Mesenchymal stem cell (in vitro differentiated cells and primary cell): ENCODE measurements at places on chromosomes 2 and 18.
A peak's percentile ranks its signal among the peaks of the same experiment; 100 is the strongest.

- no peaks in the 10 kb centered on the region for H3K36me3 ChIP-seq
- no peak overlapping the region for H3K4me3 ChIP-seq
- DNase-seq, result no peak
- H3K27ac ChIP-seq, result no peak overlapping the region
- H3K27me3 ChIP-seq, result peaks cover 14% of the 10 kb centered on the region
Measured at GRCh38 chr2:120368086-120368485, 22.1 kb downstream of the INHBB start.

- no peak overlapping the region for H3K4me3 ChIP-seq
- H3K27me3 ChIP-seq, result no peaks in the 10 kb centered on the region
- no peak overlapping the region for H3K27ac ChIP-seq
- no peak for DNase-seq
- no peaks in the 10 kb centered on the region for H3K4me1 ChIP-seq
- H3K36me3 ChIP-seq, result no peaks in the 10 kb centered on the region
Measured at GRCh38 chr2:123528996-123529707, 495.9 kb upstream of the CNTNAP5 start.

GRCh38 chr2:112737542-112738232 is 16.9 kb downstream of the NT5DC4 start:
- H3K4me3 ChIP-seq, result no peak overlapping the region
- peaks cover 3% of the 10 kb centered on the region for H3K36me3 ChIP-seq
- no peaks in the 10 kb centered on the region for H3K27me3 ChIP-seq
- no peak for DNase-seq

- H3K27ac ChIP-seq, result no peak overlapping the region
- DNase-seq, result peak; percentile 74
- peaks cover 13% of the 10 kb centered on the region for H3K36me3 ChIP-seq
- H3K27me3 ChIP-seq, result no peaks in the 10 kb centered on the region
- H3K4me3 ChIP-seq, result no peak overlapping the region
Measured at GRCh38 chr2:96241900-96242611, 23.7 kb downstream of the TMEM127 start.

GRCh38 chr2:101509499-101510284 is 34.8 kb upstream of the RFX8 start:
- no peaks in the 10 kb centered on the region for H3K27me3 ChIP-seq
- H3K27ac ChIP-seq, result no peak overlapping the region
- no peaks in the 10 kb centered on the region for H3K36me3 ChIP-seq
- no peaks in the 10 kb centered on the region for H3K4me1 ChIP-seq
- peak overlapping the region; percentile 1 for H3K4me3 ChIP-seq
- no peak for DNase-seq

DNA sequence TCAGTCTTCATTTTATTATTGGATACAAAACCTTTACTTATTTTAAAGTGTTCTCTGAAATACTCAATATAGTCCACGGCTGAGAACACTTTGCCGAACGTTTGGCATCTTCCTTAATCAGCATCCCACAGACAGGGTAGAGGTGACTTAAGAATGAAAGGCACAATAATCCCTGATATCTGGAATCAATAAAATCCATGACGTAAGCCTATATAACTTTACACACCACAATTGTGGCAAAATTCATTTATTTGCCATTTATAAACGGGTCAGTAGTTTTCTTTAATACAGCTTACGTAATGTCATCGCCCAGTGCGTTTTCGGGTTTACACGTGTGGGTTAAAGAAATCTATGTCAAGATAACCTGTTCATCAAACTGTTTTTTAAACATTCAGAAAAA is 1.3 kb downstream of the MGAT4A start:
- no peaks in the 10 kb centered on the region for H3K36me3 ChIP-seq
- peaks cover 52% of the 10 kb centered on the region for H3K27me3 ChIP-seq
- H3K4me3 ChIP-seq, result no peak overlapping the region
- H3K4me1 ChIP-seq, result peaks cover 11% of the 10 kb centered on the region
- H3K27ac ChIP-seq, result no peak overlapping the region

DNA sequence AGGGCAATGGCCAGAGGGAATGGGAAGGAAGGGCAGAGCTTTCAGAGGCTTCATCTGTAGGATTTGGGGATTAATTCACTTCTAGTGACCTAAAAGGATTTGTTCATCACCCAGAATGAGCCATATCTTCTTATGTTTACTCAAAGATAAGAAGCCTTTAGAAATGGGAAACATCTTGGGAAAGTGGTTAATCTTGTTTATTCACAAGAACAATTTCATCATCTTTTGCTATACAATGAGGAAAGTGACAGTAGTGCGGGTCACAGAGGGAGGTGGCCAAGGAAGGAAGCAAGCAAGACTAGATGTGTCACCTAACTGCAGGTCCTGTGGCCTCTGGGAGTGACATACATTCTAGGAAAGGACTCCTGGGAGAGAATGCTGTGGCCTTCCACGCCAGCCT is 140.4 kb upstream of the ALPP start:
- peaks cover 3% of the 10 kb centered on the region for H3K4me1 ChIP-seq
- no peak overlapping the region for H3K27ac ChIP-seq
- no peaks in the 10 kb centered on the region for H3K27me3 ChIP-seq

- H3K27me3 ChIP-seq, result no peaks in the 10 kb centered on the region
- no peak for DNase-seq
- H3K27ac ChIP-seq, result peak overlapping the region; percentile 94
- peaks cover 43% of the 10 kb centered on the region for H3K4me1 ChIP-seq
Measured at GRCh38 chr18:77100751-77101355, 31.7 kb downstream of the MBP start.

- no peak overlapping the region for H3K4me3 ChIP-seq
- peaks cover 10% of the 10 kb centered on the region for H3K4me1 ChIP-seq
- H3K27ac ChIP-seq, result no peak overlapping the region
- no peaks in the 10 kb centered on the region for H3K27me3 ChIP-seq
- peak; percentile 86 for DNase-seq
- H3K36me3 ChIP-seq, result no peaks in the 10 kb centered on the region
Measured at GRCh38 chr2:159118115-159118858, 149.8 kb downstream of the TANC1 start.

- H3K27ac ChIP-seq, result no peak overlapping the region
- no peak for DNase-seq
- H3K36me3 ChIP-seq, result no peaks in the 10 kb centered on the region
- peaks cover 21% of the 10 kb centered on the region for H3K4me1 ChIP-seq
- no peaks in the 10 kb centered on the region for H3K27me3 ChIP-seq
- no peak overlapping the region for H3K4me3 ChIP-seq
Measured at GRCh38 chr2:28327581-28327955, 65.1 kb upstream of the FOSL2 start.

DNA sequence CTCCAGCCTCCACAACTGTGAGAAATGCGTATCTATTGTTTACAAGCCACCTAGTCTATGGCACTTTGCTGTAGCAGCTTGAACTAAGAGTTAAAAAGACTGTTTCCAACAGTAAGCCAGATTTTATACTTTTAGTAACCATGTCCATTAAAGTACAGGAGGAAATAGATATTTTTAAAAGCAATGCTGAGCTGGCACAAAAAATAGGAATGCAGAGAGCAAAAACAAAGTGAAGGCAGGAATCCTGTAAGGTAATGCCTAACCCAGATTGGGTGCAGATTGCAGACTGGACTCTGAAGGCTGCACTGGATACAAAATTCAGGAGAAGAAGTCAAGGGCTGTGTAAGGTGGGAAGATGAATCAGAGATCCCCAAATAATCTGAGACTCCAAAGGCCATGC is 55.5 kb downstream of the SH3YL1 start:
- no peak overlapping the region for H3K4me3 ChIP-seq
- no peaks in the 10 kb centered on the region for H3K36me3 ChIP-seq
- H3K27ac ChIP-seq, result no peak overlapping the region
- DNase-seq, result no peak
- peaks cover 10% of the 10 kb centered on the region for H3K27me3 ChIP-seq

GRCh38 chr18:5995626-5996025 is 100.3 kb upstream of the TMEM200C start:
- no peak overlapping the region for H3K27ac ChIP-seq
- no peaks in the 10 kb centered on the region for H3K4me1 ChIP-seq
- H3K36me3 ChIP-seq, result no peaks in the 10 kb centered on the region
- H3K27me3 ChIP-seq, result no peaks in the 10 kb centered on the region
- no peak for DNase-seq

DNA sequence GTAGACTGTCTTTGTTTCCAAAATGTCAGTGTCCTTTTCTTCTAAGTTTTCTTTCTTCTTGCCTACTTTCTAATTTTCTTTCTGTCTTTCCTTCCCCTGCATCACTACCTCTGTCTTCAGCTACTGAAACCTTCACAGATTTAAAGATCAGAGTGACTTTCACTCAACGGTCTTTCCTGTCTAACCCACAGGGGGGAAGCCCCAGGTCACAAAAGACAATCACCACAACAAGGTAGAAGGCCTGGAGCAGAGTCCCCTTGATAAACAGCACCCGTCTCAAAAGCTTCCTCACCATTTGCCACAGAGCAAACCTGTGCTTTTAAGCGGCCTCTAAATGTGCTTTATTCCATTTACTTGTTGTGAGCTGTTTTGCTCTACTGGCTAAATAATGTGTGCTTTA is 665.4 kb downstream of the BCL11A start:
- H3K4me3 ChIP-seq, result no peak overlapping the region
- no peaks in the 10 kb centered on the region for H3K4me1 ChIP-seq
- no peaks in the 10 kb centered on the region for H3K36me3 ChIP-seq
- H3K27me3 ChIP-seq, result no peaks in the 10 kb centered on the region
- no peak for DNase-seq

DNA sequence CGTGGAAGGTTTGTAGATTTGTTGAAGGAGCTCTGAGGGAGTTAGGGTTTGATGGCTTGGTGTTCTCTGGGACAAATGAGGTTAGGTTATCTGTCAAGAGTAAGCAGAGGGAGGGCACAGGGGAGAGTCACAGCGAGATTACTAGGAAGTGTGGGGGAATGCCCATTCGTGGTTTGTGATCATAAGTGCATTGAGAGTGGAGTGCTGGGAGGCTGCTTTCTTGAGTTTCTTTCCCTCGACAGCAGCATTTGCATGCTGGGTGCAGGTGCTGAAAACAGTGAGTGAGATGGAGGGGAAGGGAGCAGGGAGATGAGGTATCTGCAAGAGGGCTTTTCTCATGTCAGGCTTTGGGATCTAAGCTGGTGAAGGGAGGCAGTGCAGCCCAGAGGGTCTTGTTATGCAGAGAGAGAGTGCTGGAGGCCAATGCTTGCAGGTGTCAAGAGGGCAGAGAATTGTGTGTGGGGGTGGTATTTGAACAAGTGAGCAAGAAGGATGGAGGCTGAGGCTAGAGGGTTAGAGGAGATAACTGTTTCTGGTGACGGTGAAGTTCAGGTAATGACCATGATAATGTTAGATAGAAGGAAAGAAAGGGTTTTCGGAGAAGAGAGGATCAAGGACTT is 8.8 kb downstream of the RALB start:
- H3K4me3 ChIP-seq, result no peak overlapping the region
- no peaks in the 10 kb centered on the region for H3K27me3 ChIP-seq
- no peak for DNase-seq

GRCh38 chr2:21011876-21012556 is 31.9 kb downstream of the APOB start:
- H3K4me3 ChIP-seq, result no peak overlapping the region
- H3K4me1 ChIP-seq, result no peaks in the 10 kb centered on the region
- H3K36me3 ChIP-seq, result no peaks in the 10 kb centered on the region

GRCh38 chr18:50231621-50232020 is 34.7 kb downstream of the CFAP53 start:
- no peak for DNase-seq
- H3K27ac ChIP-seq, result no peak overlapping the region
- no peaks in the 10 kb centered on the region for H3K36me3 ChIP-seq
- H3K4me3 ChIP-seq, result no peak overlapping the region
- H3K4me1 ChIP-seq, result no peaks in the 10 kb centered on the region

- DNase-seq, result no peak
- no peak overlapping the region for H3K4me3 ChIP-seq
- no peaks in the 10 kb centered on the region for H3K36me3 ChIP-seq
- H3K27ac ChIP-seq, result no peak overlapping the region
- H3K4me1 ChIP-seq, result no peaks in the 10 kb centered on the region
Measured at GRCh38 chr2:216571909-216572513, 61.2 kb upstream of the IGFBP2 start.

GRCh38 chr18:58520969-58521368 is 107.9 kb downstream of the ALPK2 start:
- peak overlapping the region; percentile 64 for H3K27ac ChIP-seq
- peaks cover 28% of the 10 kb centered on the region for H3K36me3 ChIP-seq
- H3K27me3 ChIP-seq, result no peaks in the 10 kb centered on the region

DNA sequence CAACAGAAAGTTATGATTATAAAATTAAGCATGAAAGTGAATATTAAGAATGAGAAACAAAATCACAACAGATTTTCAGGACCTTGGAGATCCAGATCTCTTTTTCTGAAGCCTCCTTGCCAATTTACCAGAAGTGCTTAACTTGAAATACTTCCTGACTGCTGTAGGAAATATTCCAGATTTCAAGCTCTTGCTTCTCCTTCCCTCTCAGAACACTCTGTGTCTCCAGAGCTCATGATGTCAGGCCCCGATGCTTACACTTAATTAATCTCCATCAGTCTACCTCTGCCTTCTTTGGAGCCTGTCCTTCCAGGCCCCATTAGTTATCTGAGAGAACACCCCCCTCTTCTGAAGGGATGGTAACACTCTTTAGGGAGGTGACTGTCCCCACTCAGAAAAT is 20.7 kb upstream of the NT5C1B start:
- H3K27me3 ChIP-seq, result peaks cover 3% of the 10 kb centered on the region
- H3K27ac ChIP-seq, result no peak overlapping the region
- no peak for DNase-seq
- no peaks in the 10 kb centered on the region for H3K4me1 ChIP-seq
- H3K4me3 ChIP-seq, result no peak overlapping the region

GRCh38 chr2:8563814-8564474 is 117.9 kb upstream of the ID2 start:
- H3K4me1 ChIP-seq, result no peaks in the 10 kb centered on the region
- no peak for DNase-seq
- no peak overlapping the region for H3K27ac ChIP-seq

GRCh38 chr18:13416208-13416607 is 197.6 kb downstream of the LDLRAD4 start:
- H3K27me3 ChIP-seq, result no peaks in the 10 kb centered on the region
- no peaks in the 10 kb centered on the region for H3K4me1 ChIP-seq
- H3K27ac ChIP-seq, result no peak overlapping the region
- H3K4me3 ChIP-seq, result no peak overlapping the region
- DNase-seq, result no peak

DNA sequence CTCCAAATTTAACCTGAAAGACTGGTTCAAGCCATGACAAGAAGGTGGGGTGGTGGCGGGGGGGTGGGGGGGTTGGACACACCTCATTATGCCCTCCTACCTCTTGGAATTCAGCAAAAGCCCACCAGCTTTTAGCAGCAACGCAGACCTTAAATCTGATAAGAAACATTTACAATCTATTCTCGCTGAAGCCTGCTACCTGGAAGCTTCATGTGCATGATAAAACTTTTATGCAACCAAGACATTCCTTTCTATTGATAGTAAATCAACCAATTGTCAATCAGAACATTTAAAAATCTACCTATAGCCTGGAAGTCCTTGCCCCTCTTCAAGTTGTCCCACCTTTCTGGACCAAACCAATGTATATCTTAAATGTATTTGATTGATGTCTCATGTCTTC is 113.6 kb upstream of the FAM98A start:
- H3K27ac ChIP-seq, result no peak overlapping the region
- H3K27me3 ChIP-seq, result no peaks in the 10 kb centered on the region
- no peaks in the 10 kb centered on the region for H3K4me1 ChIP-seq
- no peak overlapping the region for H3K4me3 ChIP-seq
- DNase-seq, result no peak
- no peaks in the 10 kb centered on the region for H3K36me3 ChIP-seq
